ENCODE measurements at places on chromosomes 5 and 9. TPM values are rescaled to one million over a fixed set of nuclear protein-coding genes. Genes with fewer than 3 reads are reported as not detected.

HAVCR1 gene
- not detected for total RNA-seq

IGFBPL1 gene
- total RNA-seq, result not detected

TAF1L gene
- total RNA-seq, result not detected

ZBED3 gene
- total RNA-seq, result 16.9 TPM

C9 gene
- total RNA-seq, result 0.13 TPM

PCDHB11 gene
- total RNA-seq, result not detected

DNA sequence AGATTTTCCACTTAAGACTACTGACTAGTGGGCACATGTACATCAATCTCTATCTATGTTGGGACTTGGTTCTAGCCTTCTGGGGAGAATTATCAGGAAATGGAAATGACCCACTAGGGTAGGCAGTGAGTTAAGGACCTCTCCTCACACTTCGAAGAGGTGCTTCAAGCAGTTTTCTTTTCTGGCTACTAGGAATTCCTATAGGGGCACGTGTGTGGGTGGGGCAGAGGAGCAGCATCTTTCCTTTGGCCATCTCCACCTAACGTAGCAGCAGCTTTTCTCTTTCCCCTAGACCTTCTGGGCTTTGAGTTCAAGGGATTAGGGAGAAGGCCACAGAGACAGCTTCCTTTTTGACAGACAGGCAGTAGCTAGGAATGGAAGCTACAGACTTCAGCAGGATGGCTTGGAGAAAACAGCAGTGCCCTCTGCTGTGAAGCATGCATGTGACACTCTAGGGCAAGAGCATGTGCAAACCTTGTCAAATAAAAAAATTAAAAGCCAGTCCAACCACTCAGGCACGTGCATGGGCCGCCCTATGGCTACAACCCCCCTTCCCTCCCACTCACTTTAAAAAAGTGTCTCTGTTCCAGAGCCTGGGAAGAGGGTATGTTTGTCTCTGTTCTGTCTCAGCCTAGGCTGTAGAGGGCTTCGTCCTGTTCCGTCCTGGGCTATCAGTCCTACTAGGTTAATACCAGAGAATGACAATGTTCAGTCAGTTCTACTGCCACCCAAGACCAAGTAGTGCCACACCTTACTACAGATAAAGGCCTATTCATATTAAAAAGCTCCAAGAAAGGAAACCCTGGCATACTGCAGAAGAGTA lies 8.7 kb upstream of the GFRA3 start:
- H3K4me3 ChIP-seq, result no peak overlapping the region
- H3K36me3 ChIP-seq, result peaks cover 5% of the 10 kb centered on the region
- DNase-seq, result no peak

DNA sequence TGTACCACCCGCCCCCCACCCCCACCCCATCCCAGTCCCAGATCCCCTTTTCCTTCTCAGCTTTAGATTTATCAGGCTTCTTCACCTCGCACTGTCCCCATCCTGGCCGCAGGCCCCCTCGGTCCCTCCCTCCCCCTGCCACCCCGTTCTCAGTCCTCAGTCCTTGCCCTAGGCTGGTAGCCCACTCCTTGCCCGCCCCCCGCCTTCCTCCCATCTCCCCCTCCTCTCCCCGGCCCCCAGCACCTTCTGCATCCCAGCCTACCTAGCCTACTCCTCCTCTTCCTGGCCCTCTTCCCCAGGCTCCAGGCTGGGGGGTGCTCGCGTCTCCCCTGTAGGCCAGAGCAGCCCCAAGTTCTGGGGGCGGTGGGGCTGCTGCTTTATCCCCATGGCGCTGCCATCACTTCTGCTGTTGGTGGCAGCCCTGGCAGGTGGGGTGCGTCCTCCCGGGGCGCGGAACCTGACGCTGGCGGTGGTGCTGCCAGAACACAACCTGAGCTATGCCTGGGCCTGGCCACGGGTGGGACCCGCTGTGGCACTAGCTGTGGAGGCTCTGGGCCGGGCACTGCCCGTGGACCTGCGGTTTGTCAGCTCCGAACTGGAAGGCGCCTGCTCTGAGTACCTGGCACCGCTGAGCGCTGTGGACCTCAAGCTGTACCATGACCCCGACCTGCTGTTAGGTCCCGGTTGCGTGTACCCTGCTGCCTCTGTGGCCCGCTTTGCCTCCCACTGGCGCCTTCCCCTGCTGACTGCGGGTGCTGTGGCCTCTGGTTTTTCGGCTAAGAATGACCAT lies 828 bp downstream of the NPR2 start:
- H3K4me1 ChIP-seq, result peaks cover 5% of the 10 kb centered on the region
- no peak for DNase-seq
- H3K4me3 ChIP-seq, result no peak overlapping the region

DNA sequence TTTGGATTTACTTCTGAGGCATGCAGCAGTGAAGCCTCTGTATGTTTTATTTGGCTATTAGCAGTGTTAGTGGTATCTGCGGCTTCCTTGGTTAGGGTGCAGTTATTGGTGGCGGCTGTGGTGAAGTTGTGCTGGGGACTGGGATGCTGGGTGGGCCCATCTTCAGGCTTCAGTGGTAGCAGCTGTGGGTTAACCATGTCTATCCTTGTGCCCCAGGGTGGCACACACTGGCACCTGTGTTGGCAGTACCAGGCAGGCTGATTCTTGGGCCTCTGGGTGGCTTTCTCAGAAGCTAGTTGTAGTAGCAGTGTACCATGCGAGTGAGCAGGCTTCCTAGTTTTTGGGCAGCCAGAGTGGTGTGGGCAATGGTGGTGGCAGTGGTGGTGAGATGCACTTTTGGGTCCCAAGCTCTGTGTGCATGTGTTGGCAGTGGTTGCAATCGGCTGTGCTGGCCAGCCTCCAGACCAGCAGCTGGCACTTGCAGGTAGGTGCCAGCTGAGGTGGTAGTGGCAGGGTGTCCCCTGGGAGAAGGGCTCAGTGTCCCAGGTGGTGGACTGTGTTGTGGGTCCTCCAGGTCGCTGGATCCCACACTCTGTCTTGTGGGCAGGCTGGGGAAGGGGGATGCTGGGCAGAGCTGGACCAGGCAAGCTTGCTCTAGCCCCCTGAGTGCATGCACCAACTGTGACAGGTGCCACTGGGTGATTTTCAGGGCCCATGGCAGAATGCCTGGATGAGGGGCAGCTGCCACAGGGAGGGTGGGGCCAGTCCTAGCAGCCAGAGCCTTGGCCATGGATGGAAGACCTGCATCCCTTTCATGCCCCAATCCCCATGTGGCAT lies 13.6 kb downstream of the AHRR start:
- no peaks in the 10 kb centered on the region for H3K27me3 ChIP-seq
- peak overlapping the region; percentile 74 for H3K27ac ChIP-seq
- no peak for DNase-seq
- H3K36me3 ChIP-seq, result no peaks in the 10 kb centered on the region
- H3K4me1 ChIP-seq, result peaks cover 35% of the 10 kb centered on the region

DNA sequence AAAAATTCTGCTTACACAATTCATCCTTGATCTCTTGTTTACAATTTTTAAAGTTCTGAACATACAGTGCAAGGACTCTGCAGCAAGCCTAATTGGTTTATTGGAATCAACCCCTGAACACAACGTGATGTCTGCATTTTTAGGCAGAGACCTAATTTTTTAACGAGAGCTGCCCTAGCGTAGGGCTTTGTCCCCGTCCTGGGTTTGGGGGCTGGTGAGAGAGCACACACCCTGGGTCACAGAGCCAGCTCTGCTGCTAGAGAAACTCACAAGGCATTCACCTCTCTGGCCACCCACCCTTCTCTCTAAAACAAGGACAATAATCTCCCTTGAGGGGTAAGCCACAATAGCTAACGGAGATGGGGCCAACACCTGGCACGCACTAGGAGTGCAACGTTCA lies 28.2 kb downstream of the SH3PXD2B start:
- H3K4me3 ChIP-seq, result no peak overlapping the region
- H3K36me3 ChIP-seq, result no peaks in the 10 kb centered on the region
- H3K27me3 ChIP-seq, result no peaks in the 10 kb centered on the region

DNA sequence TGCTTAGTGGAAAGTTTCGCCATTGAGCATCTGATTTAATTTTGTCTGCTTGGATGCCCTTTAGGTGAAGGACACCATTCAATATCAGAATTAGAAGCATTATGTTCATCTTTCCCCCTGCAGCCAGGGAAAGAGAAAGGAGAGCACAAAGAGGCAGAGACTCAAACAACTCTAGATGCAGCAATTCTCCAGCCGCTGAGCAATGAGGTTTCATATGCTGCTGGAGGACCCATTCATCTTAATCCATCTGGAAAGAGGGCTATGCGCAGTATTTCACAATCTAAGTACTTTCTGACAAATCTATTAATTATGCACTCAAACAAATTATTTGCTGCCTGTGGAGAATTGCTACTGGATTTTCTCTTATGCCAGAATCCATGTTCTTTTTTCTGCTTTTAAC lies 527.0 kb upstream of the TUSC1 start:
- no peaks in the 10 kb centered on the region for H3K27me3 ChIP-seq
- H3K36me3 ChIP-seq, result no peaks in the 10 kb centered on the region
- DNase-seq, result no peak
- no peaks in the 10 kb centered on the region for H3K4me1 ChIP-seq
- no peak overlapping the region for H3K27ac ChIP-seq

GRCh38 chr9:131113655-131114054 lies 11.7 kb upstream of the NUP214 start:
- no peak for DNase-seq
- H3K4me3 ChIP-seq, result no peak overlapping the region

GRCh38 chr5:123538670-123539459 lies 26.9 kb downstream of the CSNK1G3 start:
- no peak overlapping the region for H3K4me3 ChIP-seq
- H3K27ac ChIP-seq, result no peak overlapping the region
- H3K4me1 ChIP-seq, result no peaks in the 10 kb centered on the region
- no peak for DNase-seq
- H3K27me3 ChIP-seq, result no peaks in the 10 kb centered on the region

- no peak overlapping the region for H3K27ac ChIP-seq
- H3K4me1 ChIP-seq, result no peaks in the 10 kb centered on the region
Measured at GRCh38 chr9:14574173-14574572, 119.1 kb downstream of the ZDHHC21 start.

GRCh38 chr9:127987103-127987614 lies 6.4 kb upstream of the EEIG1 start:
- DNase-seq, result no peak
- H3K27ac ChIP-seq, result no peak overlapping the region

- no peak for DNase-seq
- no peaks in the 10 kb centered on the region for H3K27me3 ChIP-seq
- H3K4me1 ChIP-seq, result no peaks in the 10 kb centered on the region
- H3K4me3 ChIP-seq, result no peak overlapping the region
- H3K27ac ChIP-seq, result no peak overlapping the region
- no peaks in the 10 kb centered on the region for H3K36me3 ChIP-seq
Measured at GRCh38 chr9:78898234-78898633, 601.3 kb downstream of the PSAT1 start.

DNA sequence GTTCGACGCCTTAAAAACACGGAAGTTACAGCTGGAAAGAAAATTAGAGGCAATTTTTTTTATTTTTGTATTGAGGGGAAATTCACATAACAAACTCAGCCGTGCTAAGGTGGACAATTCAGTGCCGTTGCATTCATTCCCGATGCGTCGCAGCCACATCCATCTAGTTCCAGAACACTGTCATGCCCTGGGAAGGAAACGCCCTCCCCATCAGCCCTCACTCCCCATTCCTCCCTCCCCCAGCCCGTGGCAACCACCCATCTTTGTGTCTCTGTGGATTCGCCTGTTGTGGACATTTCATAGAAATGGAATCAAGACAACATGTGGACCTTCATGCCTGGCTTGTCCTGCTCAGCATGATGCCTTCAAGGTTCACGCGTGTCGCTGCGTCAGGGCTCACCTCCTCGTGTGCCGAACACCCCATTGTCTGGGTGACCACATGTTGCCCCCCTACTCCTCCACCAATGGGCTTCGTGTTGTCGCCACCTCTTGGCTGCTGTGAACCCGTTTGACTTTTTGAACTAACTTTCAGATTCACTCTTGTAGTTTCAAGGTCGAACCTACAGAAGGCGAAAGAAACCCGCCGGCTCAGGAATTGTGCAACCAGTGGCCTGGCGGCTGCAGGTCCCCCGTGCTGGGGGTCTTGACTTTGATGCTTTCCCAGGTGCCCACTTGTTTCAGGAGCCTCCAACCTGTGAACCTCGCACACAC lies 17.4 kb upstream of the CAMSAP1 start:
- no peaks in the 10 kb centered on the region for H3K27me3 ChIP-seq
- no peak overlapping the region for H3K27ac ChIP-seq
- H3K4me1 ChIP-seq, result peaks cover 22% of the 10 kb centered on the region
- H3K4me3 ChIP-seq, result no peak overlapping the region

DNA sequence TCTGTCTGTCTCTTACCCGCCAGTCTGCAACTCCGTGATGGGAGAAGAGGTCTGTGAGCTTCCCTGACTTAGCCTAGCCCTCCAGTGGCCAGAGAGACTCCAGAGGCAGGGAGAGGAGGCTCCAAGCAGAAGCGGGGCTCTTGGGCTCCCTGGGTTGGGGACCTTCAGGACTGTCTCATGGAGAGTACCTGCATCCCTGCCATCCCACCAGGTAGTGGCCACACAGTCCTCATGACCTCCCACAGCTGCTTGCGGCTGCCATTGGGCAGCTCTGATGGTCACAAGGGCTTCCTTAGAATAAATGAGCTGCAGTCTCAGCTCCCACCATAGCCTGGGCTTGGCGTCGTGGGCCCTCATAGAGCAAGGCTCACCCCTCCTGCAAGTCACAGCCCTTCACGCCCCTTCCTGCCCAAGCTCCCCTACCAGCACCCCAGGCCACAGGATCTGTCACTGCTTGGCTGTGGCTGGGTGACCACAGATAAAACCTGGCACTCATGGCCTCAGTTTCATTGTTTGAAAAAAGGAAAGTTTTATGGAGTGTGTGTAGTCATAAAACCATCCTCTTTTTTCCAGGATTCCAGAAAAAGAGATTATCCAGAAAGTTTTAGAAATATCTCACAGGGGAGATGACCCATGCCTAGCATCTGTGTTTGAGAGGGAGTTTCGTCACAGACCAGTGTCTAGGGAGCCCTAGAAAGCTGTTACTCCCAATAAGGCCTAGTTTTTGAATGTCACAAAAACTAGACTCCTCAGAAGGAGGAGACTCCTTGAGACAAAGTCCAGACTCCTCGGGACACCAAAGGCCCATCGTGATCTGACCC lies 48.4 kb downstream of the PPARGC1B start:
- H3K27ac ChIP-seq, result peak overlapping the region; percentile 60
- H3K4me1 ChIP-seq, result peaks cover 69% of the 10 kb centered on the region
- H3K27me3 ChIP-seq, result no peaks in the 10 kb centered on the region
- H3K4me3 ChIP-seq, result no peak overlapping the region
- peaks cover 9% of the 10 kb centered on the region for H3K36me3 ChIP-seq

All from GM12878 (cell line).